Osteoblast (primary cell): ENCODE measurements at places on chromosomes 1 and 21. TPM values are rescaled to one million over a fixed set of nuclear protein-coding genes. Genes with fewer than 3 reads are reported as not detected.

Gene SPRR5
- total RNA-seq, result not detected in 2 replicates

Gene C4BPA
- total RNA-seq, result not detected in 2 replicates

Gene RGS7
- total RNA-seq, result 0.36 and 0.59 TPM in 2 replicates

Gene CCDC27
- total RNA-seq, result not detected in 2 replicates

Gene KCNJ6
- total RNA-seq, result under 0.01 and 0.36 TPM in 2 replicates

DNA sequence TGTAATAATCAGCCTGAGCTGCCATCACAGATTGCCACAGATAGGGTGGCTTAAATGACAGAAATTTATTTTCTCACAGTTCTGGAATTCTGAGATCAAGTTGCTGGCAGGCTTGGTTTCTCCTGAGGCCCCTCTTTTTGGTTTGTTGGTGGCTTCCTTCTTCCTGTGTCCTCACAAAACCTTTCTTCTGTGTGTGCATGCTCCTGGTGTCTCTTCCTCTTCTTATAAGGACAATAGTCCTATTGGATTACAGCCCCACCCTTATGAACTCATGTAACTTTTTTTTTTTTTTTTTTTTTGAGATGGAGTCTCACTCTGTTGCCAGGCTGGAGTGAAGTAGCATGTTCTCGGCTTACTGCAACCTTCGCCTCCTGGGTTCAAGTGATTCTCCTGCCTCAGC is 41.0 kb upstream of the F3 start:
- no peak for DNase-seq
- peaks cover 19% of the 10 kb centered on the region for H3K4me1 ChIP-seq
- H3K27ac ChIP-seq, result no peak overlapping the region
- no peak overlapping the region for H3K4me3 ChIP-seq
- no peaks in the 10 kb centered on the region for H3K36me3 ChIP-seq

DNA sequence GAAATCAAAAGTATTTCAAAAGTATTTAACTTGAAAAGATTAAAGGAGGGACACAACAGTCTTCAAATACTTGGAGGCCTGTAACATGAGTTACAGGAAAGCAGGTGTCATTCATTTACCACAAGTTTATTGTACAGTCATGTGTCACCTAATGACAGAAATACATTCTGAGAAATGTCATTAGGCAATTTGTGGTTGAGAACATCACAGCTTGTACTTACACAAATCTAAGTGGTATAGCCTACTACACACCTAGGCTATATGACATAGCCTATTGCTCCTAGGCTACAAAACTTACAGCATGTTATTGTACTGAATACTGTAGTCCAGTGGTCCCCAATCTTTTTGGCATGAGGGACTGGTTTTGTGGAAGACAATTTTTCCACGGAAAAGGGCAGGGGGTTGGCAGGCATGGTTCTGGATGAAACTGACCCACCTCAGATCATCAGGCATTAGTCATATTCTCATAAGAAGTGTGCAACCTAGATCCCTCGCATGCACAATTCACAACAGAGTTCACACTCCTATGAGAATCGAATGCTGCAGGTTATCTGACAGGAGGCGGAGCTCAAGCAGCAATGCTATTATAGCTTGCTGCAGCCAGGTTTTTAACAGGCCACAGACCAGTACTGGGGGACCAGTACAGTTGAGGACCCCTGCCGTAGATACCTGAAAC is 25.0 kb upstream of the PHTF1 start:
- DNase-seq, result no peak
- no peaks in the 10 kb centered on the region for H3K27me3 ChIP-seq
- H3K4me1 ChIP-seq, result peaks cover 14% of the 10 kb centered on the region
- H3K27ac ChIP-seq, result no peak overlapping the region

- peak overlapping the region; percentile 92 for H3K27ac ChIP-seq
- no peaks in the 10 kb centered on the region for H3K36me3 ChIP-seq
- DNase-seq, result no peak
- no peaks in the 10 kb centered on the region for H3K27me3 ChIP-seq
Measured at GRCh38 chr1:113859478-113860175, 11.9 kb downstream of the PTPN22 start.

GRCh38 chr1:202998836-202999750 is 8.1 kb upstream of the TMEM183A start:
- no peak overlapping the region for H3K27ac ChIP-seq
- peak overlapping the region; percentile 32 for H3K4me3 ChIP-seq
- peak; percentile 61 for DNase-seq
- H3K27me3 ChIP-seq, result peaks cover 24% of the 10 kb centered on the region

- peaks cover under 1% of the 10 kb centered on the region for H3K4me1 ChIP-seq
- no peaks in the 10 kb centered on the region for H3K36me3 ChIP-seq
- no peak overlapping the region for H3K27ac ChIP-seq
- peak; percentile 80 for DNase-seq
- H3K27me3 ChIP-seq, result peaks cover 24% of the 10 kb centered on the region
Measured at GRCh38 chr1:76862447-76862846, 4.8 kb upstream of the ST6GALNAC5 start.

- no peak within 1 kb of the TSS for H3K27ac ChIP-seq
- H3K4me1 ChIP-seq, result no peaks in the 10 kb centered on the region
- H3K4me3 ChIP-seq, result peak within 1 kb of the TSS; percentile 65
- H3K36me3 ChIP-seq, result no peaks in the 10 kb centered on the region
- DNase-seq, result peak; percentile 100
Measured at GRCh38 chr1:24930260-24931145, at the start of gene RUNX3. RUNX3 (minus strand) TSS chr1:24930276; CDS start chr1:24929868, 408 bp downstream.

- H3K27ac ChIP-seq, result no peak overlapping the region
- peaks cover 29% of the 10 kb centered on the region for H3K27me3 ChIP-seq
- H3K4me3 ChIP-seq, result no peak overlapping the region
- no peaks in the 10 kb centered on the region for H3K36me3 ChIP-seq
Measured at GRCh38 chr1:112369392-112370285, 26.4 kb upstream of the CTTNBP2NL start.

DNA sequence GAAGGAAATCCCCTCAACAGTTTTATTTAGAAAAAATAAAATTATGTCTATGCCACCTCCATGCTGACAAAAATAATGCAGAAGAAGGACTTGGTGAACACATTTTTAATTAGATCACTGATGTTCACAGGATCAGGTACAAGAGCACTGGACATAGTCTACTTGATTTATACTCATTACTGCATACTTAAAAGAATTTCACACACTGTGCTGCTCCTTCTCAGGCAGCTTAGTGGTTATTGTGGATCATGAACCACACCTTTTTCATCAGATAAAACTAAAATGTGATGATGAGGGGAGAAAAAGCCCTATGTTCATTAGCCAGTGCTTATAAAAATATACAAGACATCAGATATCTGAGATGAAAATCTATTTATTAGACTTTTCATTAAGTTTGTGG is 103.3 kb upstream of the DPH5 start:
- H3K27ac ChIP-seq, result no peak overlapping the region
- peaks cover 3% of the 10 kb centered on the region for H3K27me3 ChIP-seq
- H3K36me3 ChIP-seq, result no peaks in the 10 kb centered on the region
- H3K4me3 ChIP-seq, result no peak overlapping the region
- no peaks in the 10 kb centered on the region for H3K4me1 ChIP-seq

DNA sequence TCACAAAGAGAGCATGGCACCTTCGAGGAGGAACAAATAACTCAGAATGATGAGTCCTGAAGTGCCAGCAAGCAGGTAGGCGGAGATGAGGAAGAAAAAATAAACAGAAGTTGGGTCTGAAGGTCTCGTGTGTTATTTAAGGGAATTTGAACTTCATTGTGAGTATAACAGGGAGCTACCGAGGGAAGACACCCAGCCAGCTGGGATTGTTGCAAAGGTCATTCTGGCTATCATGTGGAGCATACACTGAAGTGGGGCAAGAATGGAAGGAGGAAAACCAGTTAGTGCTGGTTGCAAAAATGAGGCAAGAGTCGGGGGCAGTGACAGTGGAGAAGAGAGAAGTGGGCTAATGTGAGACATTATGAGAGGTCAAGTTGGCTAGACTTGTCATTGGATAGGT is 53.6 kb upstream of the RAP1A start:
- no peaks in the 10 kb centered on the region for H3K27me3 ChIP-seq
- no peak overlapping the region for H3K4me3 ChIP-seq
- no peak for DNase-seq
- no peaks in the 10 kb centered on the region for H3K36me3 ChIP-seq
- peaks cover 33% of the 10 kb centered on the region for H3K4me1 ChIP-seq

DNA sequence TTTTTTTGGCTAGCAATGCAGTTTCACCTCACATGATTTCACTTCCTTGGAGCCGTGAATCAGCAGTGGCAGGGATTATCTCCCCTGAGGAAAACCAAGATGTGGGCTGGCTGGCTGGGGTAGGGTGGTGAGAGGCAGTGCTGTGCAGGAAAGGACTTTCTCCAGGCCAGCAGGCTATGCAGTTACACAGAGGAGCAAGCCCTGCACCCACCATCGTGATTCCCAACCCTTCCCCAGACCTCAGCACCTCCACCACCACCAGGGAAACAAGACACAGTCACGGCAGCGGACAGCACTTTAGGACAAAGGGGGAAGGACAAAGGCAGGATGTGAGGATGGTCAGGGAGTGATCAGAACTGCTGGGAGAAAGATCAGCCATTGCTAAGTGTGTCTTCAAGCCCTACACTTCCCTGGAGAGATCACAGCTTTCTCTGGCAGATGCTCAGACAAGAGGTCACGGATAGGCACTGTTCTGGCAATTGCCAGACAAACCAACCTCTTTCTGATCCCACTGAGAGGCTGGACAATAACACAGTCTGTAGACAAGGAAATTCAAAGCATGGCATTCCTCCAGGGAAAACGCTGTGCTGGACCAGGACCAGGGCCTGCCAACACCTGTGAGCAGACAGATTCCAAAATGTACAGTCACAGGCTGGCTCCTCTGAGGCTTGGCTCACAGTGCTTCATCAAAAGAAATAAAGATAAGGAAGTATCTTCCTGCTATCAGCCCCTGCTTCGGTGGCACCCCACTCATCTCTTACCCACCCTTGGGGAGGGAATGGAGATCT is 509.4 kb downstream of the SMYD3 start:
- H3K36me3 ChIP-seq, result no peaks in the 10 kb centered on the region
- no peak for DNase-seq
- no peak overlapping the region for H3K4me3 ChIP-seq
- H3K27me3 ChIP-seq, result no peaks in the 10 kb centered on the region

- DNase-seq, result no peak
- no peaks in the 10 kb centered on the region for H3K36me3 ChIP-seq
- H3K27ac ChIP-seq, result no peak overlapping the region
- H3K4me3 ChIP-seq, result no peak overlapping the region
Measured at GRCh38 chr1:113217447-113218208, 144.6 kb downstream of the LRIG2 start.

DNA sequence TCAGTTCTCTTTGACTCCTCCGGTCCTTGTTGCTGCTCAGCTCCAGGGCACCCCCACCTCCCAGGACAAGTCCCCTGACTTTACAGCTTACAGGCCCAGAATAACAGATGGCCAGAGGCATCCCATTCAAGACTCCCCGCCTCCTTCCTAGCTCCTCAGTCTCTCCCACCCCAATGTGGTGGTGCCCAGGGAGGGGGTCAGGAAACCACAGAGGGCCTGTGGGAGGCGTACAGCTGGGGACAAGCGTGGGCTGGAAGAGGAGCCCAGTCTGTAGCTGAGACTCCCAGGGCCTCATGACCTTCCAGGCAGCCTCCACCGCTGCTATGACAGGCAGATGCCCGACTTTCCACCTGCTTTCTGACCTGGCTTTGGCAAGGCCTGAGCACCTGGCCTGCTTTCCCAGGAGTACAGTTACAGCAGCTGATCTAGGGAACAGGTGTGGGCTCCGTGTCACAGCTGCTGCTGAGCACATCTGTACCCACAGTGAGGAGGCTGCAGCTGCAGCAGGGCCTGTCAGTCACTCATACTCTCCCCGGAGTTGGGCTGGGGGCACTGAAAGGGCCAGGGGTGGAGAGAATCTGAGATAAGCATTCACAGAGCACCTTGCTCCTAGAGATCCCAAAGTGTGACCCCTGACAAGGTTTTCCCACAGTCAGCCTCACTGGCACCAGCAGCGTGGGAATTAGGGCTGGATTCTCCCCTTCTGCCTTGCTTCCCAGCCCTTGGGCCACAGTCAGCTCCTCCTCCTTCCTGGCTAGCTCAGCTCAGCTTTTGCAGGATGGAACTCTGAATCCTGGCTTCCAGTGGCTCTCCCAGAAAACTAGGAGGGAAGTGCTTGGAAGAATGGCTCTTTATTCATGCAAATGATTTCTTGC is 7.1 kb upstream of the NAV1 start:
- H3K27me3 ChIP-seq, result no peaks in the 10 kb centered on the region
- H3K4me1 ChIP-seq, result peaks cover 43% of the 10 kb centered on the region
- DNase-seq, result peak; percentile 83
- no peaks in the 10 kb centered on the region for H3K36me3 ChIP-seq

DNA sequence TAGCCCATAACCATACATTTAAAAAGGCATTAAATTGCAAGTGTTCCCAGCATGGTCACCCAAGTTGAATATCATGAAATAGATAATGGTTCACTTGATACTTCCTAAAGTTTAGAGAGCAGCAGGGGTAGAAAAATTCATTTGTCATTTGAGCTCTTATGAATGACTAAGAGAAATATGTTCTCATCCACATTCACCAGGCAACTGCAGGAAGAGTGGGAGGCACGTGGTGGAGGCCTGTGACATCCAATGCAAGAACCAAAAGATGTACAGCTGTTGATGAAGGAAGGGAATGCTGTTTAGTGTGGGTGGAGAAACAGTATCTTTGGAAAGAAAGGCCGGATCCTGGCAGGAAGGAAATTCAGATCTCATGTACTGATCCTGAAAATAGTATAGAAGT is 473.1 kb downstream of the ADGRL2 start:
- H3K36me3 ChIP-seq, result no peaks in the 10 kb centered on the region
- DNase-seq, result no peak
- no peaks in the 10 kb centered on the region for H3K27me3 ChIP-seq
- no peaks in the 10 kb centered on the region for H3K4me1 ChIP-seq
- no peak overlapping the region for H3K4me3 ChIP-seq

- no peak for DNase-seq
- H3K4me3 ChIP-seq, result no peak overlapping the region
- H3K4me1 ChIP-seq, result no peaks in the 10 kb centered on the region
- H3K36me3 ChIP-seq, result no peaks in the 10 kb centered on the region
- H3K27ac ChIP-seq, result no peak overlapping the region
Measured at GRCh38 chr21:17397703-17398102, 115.1 kb upstream of the CXADR start.

DNA sequence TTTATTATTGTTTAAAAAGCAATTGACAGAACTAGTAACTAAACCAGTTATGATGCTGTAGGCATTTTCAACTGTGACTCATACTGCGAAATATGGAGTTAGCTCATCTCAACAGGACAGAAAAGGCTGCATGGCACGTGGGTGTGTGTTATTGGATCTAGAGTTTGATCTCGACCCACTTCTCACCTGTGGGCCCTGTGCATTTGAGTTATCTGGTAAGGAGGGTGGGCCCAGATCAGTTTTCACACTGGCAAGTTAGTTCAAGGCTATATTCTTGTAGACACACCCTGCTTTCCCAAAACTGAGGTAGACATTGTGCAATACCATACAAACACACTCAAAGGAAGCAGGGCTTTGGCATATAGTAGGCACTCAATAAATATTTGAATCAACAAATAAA is 71.3 kb upstream of the PRDX6 start:
- DNase-seq, result peak; percentile 74
- no peaks in the 10 kb centered on the region for H3K36me3 ChIP-seq
- H3K4me3 ChIP-seq, result no peak overlapping the region
- no peaks in the 10 kb centered on the region for H3K27me3 ChIP-seq
- no peak overlapping the region for H3K27ac ChIP-seq

DNA sequence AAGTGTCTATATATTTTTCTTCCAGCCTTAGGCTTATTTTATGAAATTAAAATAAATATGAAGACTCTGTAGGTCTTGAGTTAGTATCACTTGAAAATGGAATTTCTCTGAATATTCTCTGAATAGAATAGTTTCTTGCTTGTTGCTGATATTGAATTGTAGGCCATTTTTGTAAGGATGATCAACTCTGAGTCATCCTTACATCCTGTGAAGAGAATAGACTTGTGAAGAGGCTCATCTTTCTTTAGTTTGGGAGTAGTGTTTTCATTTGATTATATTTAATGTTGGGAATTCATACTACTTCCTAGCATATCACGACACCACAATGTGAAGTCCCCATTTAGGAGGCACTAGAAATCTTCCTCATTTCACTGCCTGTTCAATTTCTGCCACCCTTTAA is 27.5 kb upstream of the CD1D start:
- no peak overlapping the region for H3K27ac ChIP-seq
- no peak overlapping the region for H3K4me3 ChIP-seq
- H3K36me3 ChIP-seq, result no peaks in the 10 kb centered on the region
- H3K27me3 ChIP-seq, result peaks cover 3% of the 10 kb centered on the region
